ENCODE measurements at places on chromosomes 4 and X. TPM values are rescaled to one million over a fixed set of nuclear protein-coding genes. Genes with fewer than 3 reads are reported as not detected.
A peak's percentile ranks its signal among the peaks of the same experiment; 100 is the strongest.

NWD2 gene
- under 0.01 TPM for total RNA-seq

- no peak overlapping the region for H3K4me3 ChIP-seq
- H3K27ac ChIP-seq = no peak overlapping the region
- no peaks in the 10 kb centered on the region for H3K36me3 ChIP-seq
- DNase-seq = peak; percentile 71
Measured at GRCh38 chr4:83771113-83771705, 235.3 kb downstream of the GPAT3 start.

DCAF12L2 gene
- total RNA-seq = 1.0 TPM

- no peak overlapping the region for H3K27ac ChIP-seq
- H3K36me3 ChIP-seq = no peaks in the 10 kb centered on the region
- H3K4me1 ChIP-seq = no peaks in the 10 kb centered on the region
- H3K27me3 ChIP-seq = no peaks in the 10 kb centered on the region
- no peak overlapping the region for H3K4me3 ChIP-seq
- no peak for DNase-seq
Measured at GRCh38 chrX:7334253-7334935, 186.4 kb upstream of the PUDP start.

DNA sequence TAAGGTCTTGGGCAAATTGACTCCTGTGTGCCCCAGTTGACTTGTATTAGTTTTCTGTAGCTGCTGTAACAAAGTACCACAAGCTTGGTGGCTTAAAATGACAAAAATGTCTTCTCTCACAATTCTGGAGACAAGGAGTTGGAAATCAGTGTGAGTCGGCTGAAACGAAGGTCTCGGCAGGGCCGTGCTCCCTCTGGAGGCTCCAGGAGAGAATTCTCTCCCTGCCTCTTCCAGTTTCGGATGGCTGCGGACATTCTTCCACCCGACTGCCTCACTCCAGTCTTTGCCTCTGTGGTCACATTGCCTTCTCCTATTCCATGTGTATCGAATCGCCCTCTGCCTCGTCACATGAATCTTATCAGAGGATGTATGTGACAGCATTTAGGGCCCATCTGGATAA is 66.0 kb upstream of the PHOX2B start:
- H3K27ac ChIP-seq = no peak overlapping the region
- no peaks in the 10 kb centered on the region for H3K4me1 ChIP-seq
- peaks cover 48% of the 10 kb centered on the region for H3K27me3 ChIP-seq
- no peaks in the 10 kb centered on the region for H3K36me3 ChIP-seq

- no peaks in the 10 kb centered on the region for H3K27me3 ChIP-seq
- no peaks in the 10 kb centered on the region for H3K36me3 ChIP-seq
- no peak overlapping the region for H3K4me3 ChIP-seq
- DNase-seq = no peak
Measured at GRCh38 chrX:154384284-154384892, 5.3 kb downstream of the EMD start.

CT45A9 gene
- not detected for total RNA-seq

CFP gene
- not detected for total RNA-seq

MAGEA11 gene
- total RNA-seq = not detected

PPP2R3B gene
- total RNA-seq = 24.3 TPM
